ENCODE measurements at places on chromosomes 3 and 15.

DNA sequence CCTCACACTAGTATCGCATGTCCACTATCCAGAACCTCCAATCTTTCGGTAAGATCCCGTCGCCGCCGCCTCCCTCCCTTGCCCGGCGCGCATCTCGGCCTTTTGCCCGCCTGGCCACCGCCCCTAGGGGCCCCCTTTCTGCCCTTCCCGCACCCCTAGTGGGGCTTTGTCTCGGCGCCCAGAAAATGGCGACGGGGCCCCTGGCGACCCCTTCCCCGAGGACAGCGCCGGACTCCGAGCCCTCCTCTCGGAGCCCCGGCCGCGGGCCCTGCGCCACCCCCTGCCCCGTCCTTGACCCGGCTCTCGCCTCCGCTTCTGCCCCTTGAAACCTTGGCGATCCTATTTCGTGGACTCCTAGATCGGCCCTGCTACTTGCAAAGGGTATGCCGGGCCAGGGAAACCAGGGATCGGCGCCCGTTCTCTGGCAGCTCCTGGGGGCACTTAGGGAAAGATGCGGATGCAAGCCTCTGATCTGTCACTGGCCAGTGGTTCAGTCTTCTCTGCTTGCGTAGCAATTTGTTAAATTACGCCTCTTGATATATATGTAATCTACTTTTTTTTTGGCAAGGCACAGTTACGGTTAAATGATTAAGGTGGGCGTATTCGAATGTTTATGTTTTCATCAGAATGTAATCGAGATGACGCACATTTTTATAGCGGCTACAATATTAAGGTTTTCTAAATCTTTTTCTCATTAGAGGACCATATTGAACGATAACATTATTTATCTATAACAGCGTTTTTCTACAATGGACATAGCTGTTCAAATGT is 603 bp downstream of the EIF1B start:
- peak; percentile 48 for DNase-seq

GRCh38 chr15:52683580-52683979 is 4.4 kb upstream of the ATOSA start:
- no peak for DNase-seq

- no peak for DNase-seq
Observed at GRCh38 chr3:193827040-193827669, 234.1 kb downstream of the OPA1 start.

GRCh38 chr3:157816296-157816695 is 289.9 kb downstream of the SHOX2 start:
- no peak for DNase-seq

- DNase-seq = peak; percentile 62
Observed at GRCh38 chr15:32029862-32030781, at the start of gene CHRNA7. Gene CHRNA7 (plus strand): TSS chr15:32030515. CDS start chr15:32030595, 80 bp downstream.

DNA sequence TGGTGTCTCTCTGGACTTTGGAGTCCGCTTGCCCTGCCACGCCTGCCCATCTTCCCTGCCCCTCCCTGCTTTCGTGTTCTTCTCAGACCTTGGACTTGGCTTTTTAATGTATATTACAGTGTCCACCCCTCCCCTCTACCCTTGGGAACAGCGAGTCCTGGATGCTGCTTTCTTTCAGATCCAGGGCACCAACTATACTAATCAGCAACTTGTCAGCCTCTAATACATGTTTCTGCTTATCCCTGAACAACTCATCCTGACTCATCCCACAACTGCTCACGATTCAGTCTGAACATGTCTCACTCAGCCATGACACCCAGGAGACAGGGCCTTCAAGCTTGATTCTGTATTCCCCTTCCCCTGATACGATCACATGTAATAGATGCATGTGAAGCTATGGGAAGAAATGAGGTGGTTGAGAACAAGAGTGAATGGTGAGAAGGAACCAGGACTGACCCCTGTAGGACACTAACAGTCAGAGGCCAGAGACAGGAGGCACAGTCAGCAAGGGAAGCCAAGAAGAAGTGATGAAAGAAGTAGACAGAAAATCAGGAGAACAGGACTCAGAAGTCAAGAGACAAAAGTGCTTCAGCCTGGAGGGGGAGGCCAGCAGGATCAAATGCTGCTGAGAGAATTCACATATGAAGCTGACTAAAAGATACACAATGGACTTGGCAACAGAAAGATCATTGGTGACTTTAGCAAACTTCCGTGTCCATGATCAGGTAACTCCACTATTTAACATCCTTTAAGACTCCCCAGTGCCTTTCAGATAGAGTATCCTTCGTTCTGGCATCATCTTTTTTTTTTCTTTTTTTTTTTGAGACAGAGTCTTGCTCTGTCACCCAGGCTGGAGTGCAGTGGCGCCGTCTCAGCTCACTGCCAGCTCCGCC is 35.4 kb downstream of the BCL2L10 start:
- DNase-seq = peak; percentile 88

DNA sequence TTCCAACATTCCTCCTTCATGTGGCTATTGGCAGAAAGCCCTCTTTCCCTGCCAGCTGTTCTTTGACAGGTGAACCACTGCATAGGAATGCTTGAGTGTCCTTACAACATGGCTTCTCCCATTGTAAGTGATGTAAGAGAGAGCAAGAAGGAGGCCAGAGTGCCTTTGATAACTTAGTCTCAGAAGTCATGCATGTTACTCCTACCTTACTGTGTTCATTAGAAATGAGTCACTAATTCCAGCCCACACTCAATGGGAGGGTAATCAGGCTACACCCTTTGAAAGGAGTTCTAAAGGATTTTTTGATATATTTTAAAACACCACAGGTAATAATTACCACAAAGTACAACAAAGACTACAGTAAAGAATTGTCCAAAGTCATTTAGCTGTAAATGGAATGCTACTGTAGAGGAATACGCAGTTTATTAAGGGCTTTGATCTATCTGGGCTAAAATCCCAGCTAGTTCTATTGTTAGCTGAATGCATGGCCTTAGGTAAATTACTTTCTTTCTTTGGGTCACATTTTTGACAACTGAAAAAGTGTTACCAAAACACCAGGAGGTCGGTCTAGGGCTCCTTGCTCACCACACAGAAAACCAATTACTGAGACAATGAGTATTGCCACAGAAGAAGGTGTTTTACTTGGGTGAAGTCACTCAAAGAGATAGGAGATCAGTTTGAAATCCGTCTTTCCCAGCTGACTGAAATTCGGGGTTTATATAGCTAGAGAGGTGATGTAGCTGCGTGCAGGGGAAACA is 154.9 kb downstream of the GRM7 start:
- DNase-seq = no peak

- no peak for DNase-seq
Observed at GRCh38 chr15:83474578-83474977, 27.4 kb downstream of the SH3GL3 start.

GRCh38 chr3:134381831-134382442 is 7.7 kb upstream of the AMOTL2 start:
- DNase-seq = no peak

GRCh38 chr3:57227930-57228751 is 612 bp downstream of the APPL1 start:
- peak; percentile 56 for DNase-seq

- DNase-seq = no peak
Observed at GRCh38 chr3:145673838-145674237, 487.1 kb downstream of the PLOD2 start.

DNA sequence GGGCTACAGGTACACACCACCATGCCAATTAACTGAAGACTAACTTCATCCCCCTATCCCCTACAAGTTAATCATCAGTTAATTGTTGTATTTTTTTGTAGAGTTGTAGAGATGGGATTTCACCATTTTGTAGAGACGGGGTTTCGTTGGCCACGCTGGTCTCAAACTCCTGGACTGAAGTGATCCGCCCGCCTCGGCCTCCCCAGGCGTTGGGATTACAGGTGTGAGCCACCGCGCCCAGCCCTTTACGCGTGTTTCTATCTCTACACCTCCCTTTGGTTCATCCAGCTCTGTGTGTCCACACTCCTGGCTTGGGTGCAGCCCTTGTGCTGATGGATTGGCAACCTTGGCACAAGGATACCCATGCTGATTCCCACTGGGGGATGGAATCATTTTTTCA is 258.8 kb downstream of the FAM43A start:
- DNase-seq = no peak

DNA sequence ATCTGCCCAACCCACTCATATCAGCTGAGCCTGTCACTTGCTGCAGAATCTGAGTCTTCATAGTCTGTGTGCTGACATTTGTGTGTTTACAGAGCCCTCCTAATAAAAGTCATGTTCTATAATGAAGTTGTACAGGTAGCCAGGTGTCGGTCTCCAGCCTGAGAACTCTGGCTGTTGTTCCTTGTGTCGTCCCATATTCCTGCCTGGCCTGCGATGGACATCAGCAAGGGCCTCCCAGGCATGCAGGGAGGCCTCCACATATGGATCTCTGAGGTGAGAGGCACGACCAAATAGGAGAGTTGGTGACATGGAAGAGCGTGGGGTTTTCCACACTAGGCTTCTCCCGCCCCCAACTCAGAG is 2.9 kb downstream of the VILL start:
- no peak for DNase-seq

DNA sequence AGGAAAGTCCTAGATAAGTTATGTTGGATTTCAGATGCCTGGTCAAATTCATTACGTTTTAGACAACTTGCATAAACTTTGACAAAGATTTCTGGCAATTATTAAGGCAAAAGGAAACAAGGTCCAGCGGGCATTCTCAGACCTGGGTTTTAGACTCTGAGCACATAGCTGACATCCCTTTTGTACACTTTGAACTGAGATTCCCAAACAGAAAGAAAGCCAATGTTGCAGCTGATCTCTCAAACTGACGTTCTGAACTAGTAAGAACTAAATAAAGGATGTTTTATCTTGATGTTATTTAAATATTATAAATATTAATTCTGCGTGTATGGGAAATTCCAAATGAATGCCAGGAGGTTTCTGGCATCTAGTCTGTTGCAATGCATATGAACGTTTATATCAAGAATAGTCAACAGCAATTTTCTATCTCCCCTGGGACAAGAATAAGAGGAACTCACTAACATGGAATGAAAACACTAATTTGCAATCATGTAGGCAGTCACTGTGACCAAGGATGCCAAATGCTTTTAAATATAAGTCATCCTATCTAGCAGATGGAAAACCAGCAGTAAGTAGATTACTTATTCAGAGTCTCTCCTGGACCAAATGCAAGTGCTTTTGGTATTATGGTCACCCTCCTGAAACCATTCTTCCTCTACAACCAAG is 202.1 kb downstream of the GREM1 start:
- DNase-seq = peak; percentile 100

- peak; percentile 28 for DNase-seq
Observed at GRCh38 chr15:49155834-49156627, 632 bp upstream of the COPS2 start.

- no peak for DNase-seq
Observed at GRCh38 chr3:51268132-51268531, 117.0 kb upstream of the MANF start.

GRCh38 chr3:157145606-157146322 is 14.2 kb downstream of the CCNL1 start:
- peak; percentile 53 for DNase-seq

GRCh38 chr3:112463250-112463649 is 36.0 kb downstream of the BTLA start:
- DNase-seq = no peak

DNA sequence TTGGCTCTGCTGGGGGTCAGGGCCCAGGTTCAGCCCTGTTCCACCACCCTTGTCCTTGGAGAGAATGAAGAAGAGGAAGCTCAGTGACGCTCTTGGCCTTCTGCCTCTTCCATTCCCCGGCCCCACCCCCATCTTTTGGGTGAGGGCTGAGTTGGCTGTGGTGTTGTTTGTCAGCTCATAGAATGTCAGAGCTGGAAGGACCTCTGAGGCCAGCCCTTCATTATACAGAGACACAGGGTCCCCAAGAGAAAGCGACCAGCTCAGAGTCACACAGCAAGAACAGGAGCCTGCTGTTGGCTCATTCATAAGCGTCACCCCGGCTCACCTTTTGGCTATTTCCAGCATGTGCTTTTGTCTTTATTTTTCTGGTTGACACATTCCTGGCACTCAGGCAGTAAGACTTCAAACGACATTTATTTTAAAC is 68.2 kb downstream of the AAGAB start:
- no peak for DNase-seq

DNA sequence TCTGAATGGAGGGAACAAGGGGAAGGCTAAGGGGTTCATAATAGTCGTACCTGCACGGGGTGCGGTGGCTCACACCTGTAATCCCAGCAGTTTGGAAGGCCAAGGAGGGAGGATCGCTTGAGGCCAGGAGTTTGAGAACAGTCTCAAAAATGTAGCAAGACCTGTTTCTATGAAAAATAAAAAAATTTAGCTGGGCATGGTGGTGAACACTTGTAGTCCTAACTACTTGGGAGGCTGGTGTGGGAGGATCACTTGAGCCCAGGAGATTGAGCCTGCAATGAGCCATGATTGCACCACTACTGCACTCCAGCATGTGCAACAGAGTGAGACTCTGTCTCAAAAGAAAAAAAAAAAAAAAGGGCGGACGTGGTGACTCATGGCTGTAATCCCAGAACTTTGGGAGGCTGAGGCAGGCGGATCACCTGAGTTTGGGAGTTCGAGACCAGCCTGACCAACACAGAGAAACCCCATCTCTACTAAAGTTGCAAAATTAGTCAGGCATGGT is 17.9 kb upstream of the HDAC11 start:
- DNase-seq = no peak

- peak; percentile 79 for DNase-seq
Observed at GRCh38 chr15:35293353-35294130, 208.4 kb upstream of the NANOGP8 start.

DNA sequence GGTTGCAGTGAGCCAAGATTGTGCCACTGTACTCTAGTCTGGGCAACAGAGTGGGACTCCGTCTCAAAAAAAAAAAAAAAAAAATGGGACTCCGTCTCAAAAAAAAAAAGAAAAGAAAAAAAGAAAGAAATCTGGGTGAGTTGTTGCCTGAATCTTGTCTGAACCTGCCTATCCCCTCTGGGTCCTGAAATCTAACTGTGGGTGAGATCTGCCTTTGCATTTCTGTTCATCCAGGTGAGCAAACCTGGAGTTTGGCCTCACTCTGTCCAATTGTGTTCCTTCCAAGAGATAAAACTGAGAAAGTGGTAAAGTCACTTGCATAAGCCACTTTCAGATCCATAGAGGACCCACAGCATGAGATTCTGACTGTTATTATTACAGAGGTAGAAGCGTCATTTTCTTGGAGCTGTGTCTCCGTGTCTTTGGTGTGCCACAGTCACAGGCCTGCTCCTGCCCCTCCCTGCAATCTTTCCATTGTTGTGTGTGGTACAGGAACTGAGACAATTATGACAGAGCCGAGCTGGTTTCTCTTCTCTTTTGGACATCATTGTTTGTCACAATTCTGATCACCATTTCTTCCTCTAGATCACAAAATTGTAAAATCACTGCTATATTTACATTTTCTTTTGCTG is 235.9 kb downstream of the LPP start:
- peak; percentile 30 for DNase-seq

DNA sequence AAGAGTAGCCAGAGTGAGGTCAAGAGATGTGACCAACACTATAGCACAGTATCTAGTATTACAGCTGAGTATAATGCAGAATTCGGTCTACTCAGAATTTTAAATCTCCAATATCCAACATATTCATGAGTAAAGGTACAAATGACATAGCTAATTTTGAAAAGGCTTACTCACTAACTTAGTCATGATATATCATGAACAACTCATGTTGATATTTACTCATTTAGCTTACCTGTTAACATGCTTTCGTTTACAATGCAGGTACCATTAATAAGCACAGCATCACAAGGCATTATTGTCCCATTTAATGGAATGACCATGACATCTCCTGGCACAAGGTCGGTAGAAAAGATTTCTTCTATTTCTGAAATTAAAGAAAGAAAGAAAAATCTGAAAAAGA is 36.9 kb downstream of the ATP13A3 start:
- DNase-seq = no peak

All from fibroblast of skin of back (primary cell).